ENCODE measurements at places on chromosomes 5 and 9.

- no peaks in the 10 kb centered on the region for H3K4me1 ChIP-seq
- H3K27me3 ChIP-seq, result peaks cover 20% of the 10 kb centered on the region
- H3K27ac ChIP-seq, result no peak overlapping the region
- no peak for DNase-seq
- H3K36me3 ChIP-seq, result no peaks in the 10 kb centered on the region
Observed at GRCh38 chr5:115151208-115151805, 18.4 kb downstream of the TRIM36 start.

DNA sequence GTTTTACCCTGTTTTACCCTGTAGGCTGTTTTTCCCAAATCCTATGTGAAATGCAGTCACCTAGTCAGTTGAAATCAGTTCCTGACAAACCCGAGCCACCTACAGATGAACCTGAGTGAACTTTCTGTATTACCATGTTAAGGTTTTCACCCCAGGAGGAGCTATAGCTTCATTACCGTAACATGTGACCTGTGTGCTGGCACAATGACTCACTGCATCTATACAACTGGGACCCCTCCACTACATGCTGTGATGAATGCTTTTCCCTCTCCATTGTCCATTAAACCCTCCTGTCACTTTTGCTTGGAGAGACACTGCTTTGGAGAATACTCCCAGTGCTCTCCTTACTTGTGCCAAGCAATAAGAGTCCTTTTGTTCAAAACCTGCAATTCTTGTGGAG, 1974.8 kb downstream of the EFNA5 start:
- no peak for DNase-seq
- no peaks in the 10 kb centered on the region for H3K4me1 ChIP-seq
- no peak overlapping the region for H3K27ac ChIP-seq
- no peak overlapping the region for H3K4me3 ChIP-seq
- no peaks in the 10 kb centered on the region for H3K36me3 ChIP-seq

DNA sequence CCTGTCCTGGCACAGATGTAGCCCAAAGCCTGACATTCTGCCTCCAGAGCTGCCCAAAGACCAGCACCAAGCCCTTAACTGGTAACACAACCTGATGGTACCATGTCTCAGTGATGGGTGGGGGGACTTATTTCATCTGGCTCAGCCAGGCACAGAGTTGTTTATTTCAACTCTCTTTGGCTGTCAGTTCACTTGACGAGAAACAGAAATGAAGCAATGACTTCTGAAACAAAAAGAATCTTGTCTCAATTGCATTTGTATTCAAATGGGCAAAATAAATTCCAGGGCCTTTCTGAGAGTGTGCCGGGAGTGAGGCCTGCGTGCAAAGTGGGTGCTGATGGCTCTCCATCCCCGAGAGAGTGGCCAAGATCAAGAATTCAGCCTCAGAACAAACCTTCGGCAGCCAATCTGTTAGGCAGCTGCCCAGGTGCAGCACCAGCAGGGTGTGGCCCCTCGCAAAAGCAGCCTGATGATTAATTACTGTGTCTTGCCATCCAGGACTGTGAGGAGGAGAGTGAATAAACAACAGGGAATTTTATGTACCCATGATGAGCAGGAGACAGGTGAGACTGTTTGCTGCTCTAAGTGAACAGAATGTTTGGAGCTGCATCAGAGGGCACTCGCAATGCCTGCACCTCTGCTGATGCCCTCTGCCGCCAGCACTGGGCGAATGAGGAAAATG, 238.0 kb downstream of the HSPA4 start:
- no peaks in the 10 kb centered on the region for H3K27me3 ChIP-seq
- no peaks in the 10 kb centered on the region for H3K36me3 ChIP-seq
- DNase-seq, result no peak

- peaks cover 85% of the 10 kb centered on the region for H3K4me1 ChIP-seq
- peak overlapping the region; percentile 87 for H3K4me3 ChIP-seq
- H3K27ac ChIP-seq, result no peak overlapping the region
- DNase-seq, result no peak
Observed at GRCh38 chr9:89474939-89475338, 23.0 kb downstream of the SEMA4D start.

DNA sequence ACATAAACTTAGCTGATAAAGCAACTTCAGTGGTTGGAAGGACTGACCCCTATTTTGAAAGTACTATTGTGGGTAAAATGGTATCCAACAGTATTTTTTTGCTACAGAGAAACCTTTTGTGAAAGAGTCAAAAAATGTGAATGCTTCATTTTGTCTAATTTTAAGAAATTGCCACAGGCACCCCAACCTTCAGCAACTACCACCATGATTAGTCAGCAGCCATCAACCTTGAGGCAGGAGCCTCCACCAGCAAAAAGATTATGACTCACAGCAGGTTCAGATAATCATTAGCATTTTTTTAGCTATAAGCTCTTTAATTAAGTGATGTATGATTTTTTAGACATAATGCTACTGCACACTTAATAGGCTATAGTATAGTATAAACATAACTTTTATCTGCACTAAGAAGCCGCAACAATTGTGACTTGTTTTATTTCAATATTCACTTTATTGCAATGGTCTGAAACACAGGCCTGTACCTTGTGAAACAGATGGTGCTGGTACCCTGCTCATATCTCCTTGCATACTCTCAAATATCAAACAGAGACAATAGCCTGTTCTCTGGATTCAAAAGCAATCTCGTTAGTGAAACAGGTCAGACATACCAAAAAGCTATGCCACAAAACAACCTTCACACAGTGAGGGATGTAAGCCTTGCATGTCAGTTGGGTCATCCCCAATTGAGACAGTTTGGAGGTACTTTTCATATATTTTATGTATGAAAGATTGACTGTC, 261.2 kb upstream of the FAM174A start:
- H3K36me3 ChIP-seq, result no peaks in the 10 kb centered on the region
- no peaks in the 10 kb centered on the region for H3K4me1 ChIP-seq
- H3K27ac ChIP-seq, result no peak overlapping the region
- no peak for DNase-seq
